GM04503 (cell line): ENCODE measurements at places on chromosomes 12 and 14.

DNA sequence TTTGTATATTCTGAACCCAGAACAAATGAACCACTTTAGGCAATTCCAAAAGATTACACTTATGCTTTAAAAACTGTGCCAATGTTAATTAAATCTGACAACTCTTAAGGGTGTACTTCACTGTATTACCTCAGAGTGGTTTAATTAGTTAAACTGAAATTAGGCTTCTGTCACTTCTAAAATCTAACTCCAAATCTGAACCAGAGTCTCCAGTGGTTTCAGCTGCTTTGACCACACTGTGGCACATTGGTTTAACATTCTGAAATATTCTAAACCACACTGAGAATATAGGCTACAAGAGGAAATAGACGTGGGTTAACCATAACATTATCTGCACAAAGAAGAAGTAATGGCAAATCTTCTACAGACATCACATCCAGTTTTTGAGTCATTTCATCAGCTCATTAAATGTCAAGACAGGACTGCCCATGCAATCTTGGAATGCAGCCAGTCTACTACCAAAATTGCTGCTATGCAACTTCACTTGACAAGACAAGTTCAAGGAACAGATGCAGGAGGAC is 94.8 kb downstream of the LRP6 start:
- no peak for DNase-seq

DNA sequence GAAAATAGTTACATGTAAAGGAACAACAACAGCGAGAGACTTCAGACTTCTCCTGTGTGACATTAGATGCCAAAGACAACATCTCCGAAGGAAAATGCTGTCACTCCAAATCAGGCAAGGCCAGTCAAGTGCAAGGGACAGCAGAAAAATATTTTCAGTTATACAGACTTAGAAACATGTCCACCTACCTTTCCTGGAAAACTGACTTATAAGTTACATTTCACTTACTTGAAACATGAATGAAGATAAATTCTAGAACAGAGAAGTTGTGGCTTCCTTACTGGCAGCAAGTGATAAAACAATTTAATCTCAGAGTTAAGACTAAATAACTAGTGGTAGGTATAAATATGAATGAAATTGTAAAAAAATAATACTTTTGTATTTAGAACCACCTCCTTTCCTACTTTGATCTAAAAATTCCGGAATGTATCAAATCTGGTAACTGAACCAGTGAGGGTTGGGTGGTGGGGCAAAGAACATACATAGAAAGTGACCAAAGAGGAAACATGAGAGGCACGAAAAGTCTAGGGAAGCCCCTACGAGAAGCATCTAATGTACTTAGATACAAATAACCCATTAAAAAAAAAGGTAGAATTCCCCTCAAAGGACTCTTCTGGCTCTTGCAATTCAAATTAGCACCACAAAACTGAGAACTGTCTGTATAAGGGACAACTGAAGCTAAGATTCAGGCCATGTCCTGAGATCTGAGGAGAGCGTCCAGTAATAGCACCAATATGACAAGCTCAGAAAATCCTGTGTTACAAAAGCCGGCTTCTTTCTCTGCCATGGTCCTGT is 21.2 kb downstream of the MTHFD1 start:
- DNase-seq: no peak

DNA sequence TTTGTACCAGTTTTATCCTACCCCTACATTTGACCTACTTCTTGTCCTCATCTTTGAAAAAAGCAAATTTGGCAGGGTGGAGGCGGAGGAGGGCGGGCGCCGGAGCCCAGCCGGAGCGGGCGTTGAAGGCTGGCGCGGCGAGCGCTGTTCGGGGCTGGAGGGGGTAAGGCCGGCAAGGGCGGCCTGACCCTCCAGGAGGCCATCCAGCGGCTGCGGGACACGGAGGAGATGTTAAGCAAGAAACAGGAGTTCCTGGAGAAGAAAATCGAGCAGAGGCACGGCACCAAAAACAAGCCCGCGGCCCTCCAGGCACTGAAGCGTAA is 27.2 kb downstream of the FBXO34 start:
- no peak for DNase-seq

DNA sequence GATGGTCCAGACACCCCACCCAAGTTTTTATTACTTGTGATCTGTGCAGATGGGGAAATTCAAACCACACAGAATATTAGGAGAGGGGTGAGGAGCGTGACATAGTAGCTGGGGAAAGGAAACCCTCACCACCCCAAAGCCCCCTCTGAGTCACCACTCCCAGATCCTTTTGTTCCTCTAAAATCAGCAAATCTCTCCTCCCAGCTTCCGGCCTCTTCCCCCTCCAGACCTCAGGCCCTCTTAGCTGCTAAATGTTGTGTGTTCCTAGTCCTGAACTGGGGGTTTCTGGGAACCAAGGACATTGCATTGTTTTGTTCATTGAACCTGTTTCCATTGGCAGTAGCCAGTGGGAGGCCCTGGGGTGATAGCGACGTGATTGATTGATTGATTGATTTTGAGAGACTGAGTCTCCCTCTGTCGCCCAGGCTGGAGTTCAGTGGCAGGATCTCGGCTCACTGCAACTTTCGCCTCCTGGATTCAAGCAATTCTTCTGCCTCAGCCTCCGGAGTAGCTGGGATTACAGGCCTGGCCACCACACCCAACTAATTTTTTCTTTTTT is 5.9 kb upstream of the ORAI1 start:
- no peak for DNase-seq

DNA sequence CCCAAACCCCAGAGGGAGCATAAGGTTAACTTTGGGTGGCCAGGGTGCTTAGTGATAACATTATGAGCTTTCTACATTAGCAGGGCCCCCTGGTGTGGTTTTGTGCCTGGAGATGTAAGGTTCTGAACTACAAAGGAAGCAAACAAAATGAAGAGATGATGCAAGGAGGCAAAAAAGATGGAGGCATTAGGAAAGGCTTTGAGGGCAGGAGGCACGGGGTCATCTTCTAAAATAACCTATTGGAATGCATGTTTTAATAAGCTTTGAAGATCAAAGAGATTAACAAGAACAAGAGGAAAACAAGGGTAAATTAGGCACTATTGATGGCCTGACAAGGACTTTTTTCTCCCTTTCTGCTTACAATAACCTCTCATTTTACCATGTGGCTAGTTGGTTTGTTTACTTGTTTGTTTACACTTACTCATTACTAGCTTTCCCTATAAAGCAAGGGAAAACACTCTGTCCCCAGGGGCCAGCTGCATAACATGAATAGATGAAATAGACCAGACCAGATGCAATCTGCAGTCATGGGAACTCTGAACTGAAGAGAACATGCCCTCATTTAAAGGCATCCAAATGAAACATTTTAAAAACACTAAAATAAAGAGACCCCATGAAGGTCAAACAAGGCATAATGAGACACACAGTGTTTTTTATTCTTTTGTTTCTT is 390.3 kb downstream of the DIO2 start:
- DNase-seq: no peak

GRCh38 chr12:120687578-120688289 is 785 bp downstream of the MLEC start:
- no peak for DNase-seq

GRCh38 chr14:103030741-103031565 is 26.4 kb downstream of the CDC42BPB start:
- no peak for DNase-seq
